ENCODE measurements at places on chromosomes 3 and 15.

- DNase-seq: no peak
These were observed 236.5 kb downstream of the SQOR start for GRCh38 chr15:45871121-45871855.

DNA sequence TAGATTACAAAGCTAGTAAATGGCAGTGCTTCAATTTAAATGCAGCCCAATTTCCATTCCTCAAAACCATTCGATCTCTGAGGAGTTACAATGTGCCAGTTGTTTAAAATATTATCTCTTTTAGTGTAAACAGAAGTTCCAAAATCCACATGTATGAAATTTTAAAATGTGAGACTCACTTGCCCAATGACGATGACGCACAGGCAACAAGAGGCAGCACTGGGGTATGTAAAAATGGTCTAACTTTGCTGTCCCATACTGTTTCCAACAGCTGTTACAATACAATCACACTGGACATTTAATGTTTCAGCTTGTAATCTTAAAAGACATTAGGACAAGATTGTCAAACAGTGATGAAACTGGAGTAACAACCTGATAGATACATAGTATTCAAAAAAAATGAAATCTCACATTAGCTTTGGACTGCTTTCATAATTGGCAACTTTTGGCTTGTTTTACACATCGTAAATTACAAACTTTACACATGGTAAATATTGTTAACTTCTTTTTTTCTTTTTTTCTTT lies 12.2 kb downstream of the SLTM start:
- DNase-seq: no peak

GRCh38 chr3:123296836-123297626 lies 95.3 kb downstream of the SEC22A start:
- DNase-seq: no peak

GRCh38 chr15:90076716-90077115 lies 25.6 kb downstream of the IDH2 start:
- DNase-seq: no peak

DNA sequence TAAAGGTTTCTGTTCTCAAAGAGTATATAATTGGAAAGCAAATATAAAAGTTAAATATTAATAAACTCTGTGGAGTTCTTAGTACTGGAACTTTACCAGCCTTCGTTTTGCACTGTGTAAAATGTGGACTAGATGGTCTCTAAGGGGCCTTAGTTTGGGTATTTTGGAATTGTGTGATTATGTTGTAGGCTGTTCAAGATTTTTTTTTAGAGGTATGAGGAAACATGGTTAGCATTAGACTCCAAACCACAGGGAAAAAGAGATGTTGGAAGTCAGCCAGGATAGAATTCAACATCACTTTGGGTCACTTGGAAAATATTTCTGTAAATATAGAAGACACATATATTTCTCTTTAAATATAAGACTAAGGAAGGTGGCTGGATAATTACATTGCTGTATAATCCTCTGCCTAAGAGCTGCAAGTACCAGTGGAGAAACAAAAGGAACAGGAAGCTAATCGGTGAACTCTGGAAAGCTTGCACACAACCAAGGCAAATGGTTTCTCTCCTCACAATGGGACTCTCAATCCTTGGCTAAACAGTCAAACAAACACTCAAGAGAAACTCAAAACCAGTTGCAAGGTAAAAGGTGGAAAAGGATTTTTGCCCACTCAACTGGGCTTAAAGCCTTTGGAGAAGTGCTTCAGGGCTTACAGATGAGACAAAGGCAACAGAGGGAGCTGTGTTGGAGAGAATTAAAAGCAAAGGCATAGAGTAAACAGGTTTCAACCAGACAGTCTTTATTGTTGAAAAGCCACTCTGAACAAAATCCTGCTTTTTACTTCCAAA lies 141.7 kb downstream of the NR1D2 start:
- peak; percentile 31 for DNase-seq

GRCh38 chr15:91183596-91183995 lies 83.5 kb downstream of the SV2B start:
- no peak for DNase-seq

GRCh38 chr3:175224051-175224450 lies 364.9 kb downstream of the NAALADL2 start:
- DNase-seq: no peak

- no peak for DNase-seq
These were observed 12.7 kb downstream of the SEC61A1 start for GRCh38 chr3:128064962-128065361.

GRCh38 chr3:168088106-168088720 lies 7.5 kb downstream of the GOLIM4 start:
- no peak for DNase-seq

DNA sequence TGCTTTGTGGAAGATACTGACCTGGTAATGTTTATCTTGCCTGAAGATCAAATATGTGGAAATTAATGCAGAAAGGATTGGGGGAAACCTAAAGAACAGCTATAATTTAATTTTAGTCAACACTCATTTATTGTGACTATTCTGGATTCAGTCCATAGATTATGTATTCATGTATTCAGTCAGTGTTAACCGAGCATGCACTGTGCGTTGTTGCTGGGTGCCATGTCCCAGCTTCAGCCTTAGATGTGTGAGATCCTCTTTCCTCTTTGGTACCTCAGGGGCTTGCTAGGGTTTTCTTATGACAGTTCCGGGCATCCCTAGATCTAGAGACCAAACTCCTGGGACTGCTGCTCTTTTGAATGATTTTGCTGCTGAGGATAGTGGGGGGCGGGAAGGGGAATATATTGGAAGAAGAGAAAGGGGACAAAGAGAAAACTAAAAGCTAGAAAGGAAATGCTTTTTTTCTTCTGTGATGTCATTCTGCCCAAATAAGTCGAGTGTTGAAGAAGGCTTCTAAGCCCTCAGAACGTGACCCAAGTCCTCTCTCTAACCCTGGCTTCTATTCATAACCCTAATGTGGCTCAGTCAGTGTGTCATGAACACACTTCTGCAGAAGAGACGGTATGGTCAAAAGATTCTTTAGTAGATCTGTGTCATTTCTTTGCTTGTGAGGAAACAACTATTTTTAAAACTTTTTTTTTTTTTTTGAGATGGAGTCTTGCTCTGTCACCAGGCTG lies 33.5 kb downstream of the STARD9 start:
- DNase-seq: no peak
